ENCODE measurements at places on chromosomes 11 and 22.

GRCh38 chr22:33962409-33962808 is 42.1 kb upstream of the LARGE1 start:
- DNase-seq: no peak

GRCh38 chr11:78562398-78562797 is 12.3 kb downstream of the NARS2 start:
- no peak for DNase-seq

DNA sequence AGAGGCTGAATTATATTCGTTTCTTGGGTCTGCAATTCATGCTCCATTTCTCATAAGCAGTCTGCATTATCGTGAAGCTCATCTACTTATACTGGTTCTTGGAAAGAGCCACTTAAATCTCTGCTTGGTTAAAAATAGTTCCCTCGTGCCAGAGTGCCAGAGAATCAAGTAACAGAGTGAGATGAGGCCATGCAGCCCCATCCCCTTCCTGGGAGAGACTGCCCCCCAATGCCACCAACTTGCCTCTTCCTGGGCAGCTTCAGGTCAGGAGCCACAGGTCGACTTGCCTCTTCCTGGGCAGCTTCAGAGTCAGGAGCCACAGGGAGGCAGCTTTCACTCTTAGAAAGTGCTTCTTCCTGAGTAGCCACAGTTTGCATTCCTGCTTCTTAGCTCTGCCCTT is 223.9 kb upstream of the ZBED5 start:
- no peak for DNase-seq

DNA sequence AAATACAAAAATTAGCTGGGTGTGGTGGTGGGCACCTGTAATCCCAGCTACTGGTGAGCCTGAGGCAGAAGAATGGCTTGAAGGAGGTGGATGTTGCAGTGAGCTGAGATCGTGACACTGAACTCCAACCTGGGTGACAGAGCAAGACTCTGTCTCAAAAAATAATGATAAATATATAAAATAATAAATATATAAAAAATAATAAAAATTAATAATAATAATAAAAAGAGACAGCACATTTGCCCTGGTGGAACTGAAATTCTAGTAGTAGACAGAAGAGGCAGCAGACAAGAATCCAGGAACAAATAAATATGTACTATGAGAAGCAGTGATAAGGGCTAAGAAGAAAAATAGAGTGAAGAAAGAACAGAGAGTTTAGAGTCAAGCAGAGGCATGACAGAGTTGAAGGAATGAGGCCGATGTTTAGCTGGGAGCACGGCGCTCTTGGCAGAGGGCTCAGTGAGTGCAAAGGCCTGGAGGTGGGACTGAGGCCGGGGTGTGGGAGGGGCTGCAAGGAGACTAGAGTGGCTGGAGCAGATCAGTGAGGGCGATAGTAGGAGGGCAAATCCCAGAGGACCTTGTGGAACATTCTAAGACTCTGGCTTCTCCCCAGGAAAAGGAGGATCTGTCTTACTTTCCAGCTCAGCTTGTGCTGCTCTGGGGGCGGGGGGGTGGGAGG is 410.3 kb downstream of the MN1 start:
- DNase-seq: no peak

- DNase-seq: no peak
Observed at GRCh38 chr11:122209619-122210366, 93.8 kb upstream of the BLID start.

- DNase-seq: no peak
Observed at GRCh38 chr11:10584071-10584501, 15.6 kb upstream of the LYVE1 start.

DNA sequence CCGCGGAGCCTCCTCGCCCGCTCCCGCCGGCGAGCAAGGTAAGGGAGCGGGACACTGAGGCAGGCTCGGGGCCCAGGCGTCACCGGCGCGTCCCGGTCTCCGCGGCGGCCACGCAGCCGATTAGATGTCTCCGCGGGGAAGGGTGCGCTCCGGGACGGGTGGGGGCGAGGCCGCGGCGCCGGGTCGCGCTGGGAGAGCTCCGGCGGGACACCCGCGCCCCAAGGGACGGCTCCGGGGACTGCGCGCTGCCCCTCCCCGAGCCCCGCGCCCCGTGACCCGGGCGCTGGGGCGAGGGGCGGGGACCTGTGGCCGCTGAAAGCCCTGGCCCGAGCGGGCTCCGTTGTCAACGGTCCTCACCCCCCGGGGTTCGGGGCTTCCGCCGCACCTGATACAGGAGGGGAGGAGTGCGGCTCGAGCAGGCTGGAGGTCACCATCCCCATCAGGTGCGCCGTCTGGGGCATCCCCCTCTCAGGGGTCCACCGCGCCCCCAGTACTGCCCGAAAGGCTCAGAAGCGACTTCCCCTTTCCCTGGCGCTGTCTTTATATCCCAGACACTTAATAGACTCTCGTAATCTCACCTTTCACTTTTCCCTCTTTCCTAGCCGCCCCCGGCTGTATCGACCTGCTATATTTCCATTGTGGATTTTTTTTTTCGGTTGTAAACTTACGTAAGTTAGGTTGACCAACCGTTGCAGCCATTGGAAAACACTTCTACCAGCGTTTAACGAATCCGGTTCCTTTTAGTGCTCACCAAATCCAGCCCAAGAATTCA is 573 bp downstream of the PPFIA1 start:
- DNase-seq: peak; percentile 50

DNA sequence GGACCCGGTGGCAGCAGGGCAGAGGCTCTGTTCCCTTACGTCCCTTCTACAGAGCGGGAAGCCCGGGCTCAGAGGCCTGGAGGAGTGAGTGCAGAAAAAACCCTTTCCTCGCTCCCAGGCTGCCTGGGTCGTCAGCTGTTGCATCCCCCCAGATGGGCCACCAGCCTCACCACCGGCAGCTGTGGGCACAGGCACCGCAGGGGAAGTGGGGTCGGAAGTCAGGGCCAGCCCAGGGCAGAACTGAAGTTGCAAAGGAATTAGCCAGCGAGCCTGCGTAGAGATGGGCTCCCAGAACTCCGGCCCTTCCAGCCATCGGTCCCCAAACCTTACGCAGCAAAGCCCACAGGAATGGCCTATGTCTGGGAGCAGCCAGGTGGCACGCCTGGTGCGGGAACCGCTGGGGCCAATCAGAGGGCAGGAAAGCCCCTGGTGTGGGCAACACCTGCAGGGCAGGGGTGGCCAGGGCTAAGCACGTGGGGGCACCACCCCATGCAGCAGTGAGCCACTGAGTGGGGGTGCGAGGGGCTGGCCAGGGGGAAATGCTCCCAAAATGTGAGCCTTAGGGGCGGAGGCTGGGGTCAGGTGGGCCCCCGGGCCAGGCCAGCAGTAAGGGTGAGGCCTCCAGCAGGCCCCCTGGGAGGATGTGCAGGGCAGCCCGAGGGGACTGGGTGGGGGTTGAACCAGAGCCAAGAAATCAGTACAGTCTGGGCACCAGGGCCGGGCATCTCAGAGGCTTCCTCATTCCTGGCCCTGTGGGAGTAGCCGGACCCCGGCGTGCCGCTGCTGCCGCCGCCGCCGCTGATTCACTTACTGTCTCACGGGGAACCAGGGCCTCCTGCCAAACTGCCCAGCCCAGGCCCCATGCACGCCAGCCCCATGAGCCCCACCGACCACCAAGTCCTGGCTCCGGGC is 58.2 kb downstream of the WNT7B start:
- no peak for DNase-seq

GRCh38 chr11:16191212-16191867 is 165.0 kb downstream of the SOX6 start:
- DNase-seq: peak; percentile 7

DNA sequence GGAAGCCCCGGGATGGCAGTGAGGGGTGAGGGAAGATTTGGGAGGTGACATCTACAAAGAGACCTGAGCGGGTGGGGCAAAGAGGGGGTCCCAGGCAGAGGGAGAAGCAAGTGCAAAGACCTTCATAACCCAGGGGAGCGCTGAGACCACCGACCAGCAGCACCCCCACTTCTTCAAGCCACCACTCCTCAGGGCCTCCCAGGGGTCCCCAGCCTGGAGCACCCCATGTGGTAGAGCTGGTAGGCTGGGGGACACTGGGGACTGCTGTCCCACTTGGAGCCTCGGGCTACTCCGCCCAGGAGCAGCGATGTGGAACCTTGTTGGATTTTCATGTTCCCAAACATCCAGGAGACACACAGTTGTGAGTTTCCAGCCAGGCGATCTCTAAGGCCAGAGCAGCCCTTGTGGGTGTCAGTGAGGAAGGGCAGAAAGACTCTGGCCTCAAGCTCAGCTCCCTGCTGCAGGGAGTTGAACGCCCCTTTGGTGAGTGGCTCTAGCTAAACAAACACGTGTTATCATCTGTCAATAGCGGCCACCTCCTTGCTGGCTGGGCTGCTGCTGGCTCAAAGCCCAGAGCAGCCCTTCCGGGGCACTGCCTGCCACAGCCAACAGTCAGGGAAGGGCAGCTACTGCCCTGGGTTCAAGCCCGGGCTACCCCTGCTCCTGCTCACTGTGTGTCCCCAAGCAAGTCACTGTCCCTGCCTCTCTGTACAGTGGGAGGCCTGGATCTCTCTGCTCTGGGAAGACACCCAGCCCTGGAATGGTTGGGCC is 25.7 kb upstream of the CHKA start:
- no peak for DNase-seq

- DNase-seq: no peak
Observed at GRCh38 chr11:131944736-131945135, 574.3 kb downstream of the NTM start.

DNA sequence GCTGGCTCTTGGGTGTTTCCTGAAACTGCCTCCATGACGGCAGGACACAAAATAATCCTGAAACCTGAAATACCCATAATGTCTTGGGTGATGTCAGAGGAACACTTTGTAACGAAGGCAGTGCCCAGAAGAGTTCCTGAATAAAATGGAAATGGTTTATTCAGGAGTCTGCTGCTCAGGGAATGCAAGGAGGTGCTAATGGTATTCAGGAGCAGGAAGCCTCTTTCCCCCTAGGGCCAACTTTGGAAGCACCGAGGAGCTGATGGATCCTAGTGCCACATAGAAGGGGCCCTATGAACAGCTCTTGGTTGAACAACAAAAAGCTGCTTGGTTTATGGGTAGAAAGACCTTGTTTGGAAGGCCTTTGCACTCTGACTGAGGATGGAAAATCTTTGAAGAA is 15.5 kb downstream of the TREH start:
- DNase-seq: no peak

DNA sequence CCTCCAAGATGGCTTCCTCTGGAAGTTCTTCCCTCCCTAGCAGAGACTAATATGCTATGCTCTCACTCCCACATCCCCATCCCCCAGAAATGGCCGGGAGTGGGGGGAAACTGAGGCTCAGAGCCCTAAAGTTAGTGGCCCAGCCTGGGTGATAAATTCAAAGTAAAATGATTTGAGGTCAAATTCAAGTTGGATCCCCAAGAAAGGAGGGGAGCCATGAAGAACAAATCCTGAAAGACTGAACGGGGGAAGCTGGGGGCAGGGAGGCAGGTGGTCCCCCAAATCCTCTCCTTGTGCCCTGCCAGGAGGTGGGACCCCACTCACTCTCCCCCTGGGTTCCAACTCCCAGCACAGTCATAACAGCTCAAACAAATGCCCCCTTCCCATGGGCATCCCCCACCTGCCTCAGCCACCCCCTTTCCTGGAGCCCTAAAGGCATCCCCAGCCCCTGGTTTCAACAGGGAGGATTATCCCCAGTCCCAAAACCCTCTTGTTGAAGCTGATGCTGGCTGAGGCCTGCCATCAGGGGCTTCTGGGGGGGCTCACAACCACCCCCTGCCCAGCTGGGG is 1.1 kb downstream of the CBX6 start:
- DNase-seq: no peak

DNA sequence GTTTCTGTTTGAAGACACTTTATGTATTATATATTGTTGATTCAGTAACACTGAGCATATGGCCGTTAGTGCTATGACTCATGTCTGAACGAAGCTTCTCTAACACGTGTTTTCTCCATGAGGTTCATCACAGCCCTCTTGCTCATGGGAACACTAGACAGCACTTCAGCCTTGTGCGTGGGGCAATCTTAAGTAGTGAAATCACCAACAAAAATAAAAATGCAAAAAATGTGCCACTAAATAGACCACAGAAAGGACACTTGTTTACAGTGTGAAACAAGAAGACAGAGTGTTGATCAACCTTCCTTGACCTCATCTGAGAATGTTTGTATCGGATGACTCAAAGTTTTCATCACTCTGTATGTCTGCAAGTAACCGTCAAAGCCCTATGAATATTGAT is 94.5 kb downstream of the FDX1 start:
- no peak for DNase-seq

GRCh38 chr11:60165951-60166350 is 16.9 kb downstream of the MS4A6A start:
- DNase-seq: no peak

DNA sequence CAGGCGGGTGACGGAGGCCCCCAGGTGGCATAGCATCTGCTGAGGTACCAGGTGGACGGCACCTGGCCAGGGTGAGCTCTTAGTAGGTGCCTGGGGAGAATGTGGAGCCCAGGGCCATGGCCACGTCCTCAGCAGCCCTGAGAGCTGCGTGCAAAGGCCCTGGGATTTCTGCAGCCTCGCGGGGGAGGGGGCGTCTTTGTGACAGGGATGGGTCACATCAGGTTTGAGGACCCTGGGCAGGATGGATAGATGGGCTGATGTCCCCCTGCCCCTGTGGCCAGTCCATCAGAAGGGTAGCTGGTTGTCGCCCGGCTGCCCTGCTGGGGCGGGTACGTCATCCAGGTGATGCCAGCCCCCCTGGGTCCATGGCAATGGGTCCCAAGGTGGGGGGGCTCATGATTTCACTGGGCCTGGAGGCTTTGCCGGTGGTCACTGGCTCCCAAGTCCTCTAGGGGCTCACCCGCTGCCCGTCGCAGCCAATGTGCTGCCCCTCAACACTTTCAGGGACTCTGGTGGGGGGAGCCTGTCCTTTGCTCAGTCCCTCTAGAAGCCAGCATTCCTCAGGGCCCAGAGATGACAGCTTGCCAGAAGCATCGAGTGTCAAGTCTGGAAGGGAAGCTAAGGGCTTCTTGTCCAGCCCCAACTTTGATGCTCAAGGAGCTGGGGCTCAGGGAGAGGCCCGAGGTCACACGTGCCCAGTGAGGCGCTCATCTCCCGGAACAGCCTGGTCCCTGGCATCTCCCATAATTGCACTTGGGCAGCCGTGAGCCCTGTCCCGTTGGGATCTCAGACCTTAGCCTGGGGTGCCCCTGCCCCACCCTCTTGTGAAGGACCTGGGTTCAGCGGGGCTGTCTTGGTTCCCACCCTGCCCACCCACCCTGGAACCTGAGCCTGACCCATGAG is 777 bp downstream of the TBX10 start:
- DNase-seq: no peak

DNA sequence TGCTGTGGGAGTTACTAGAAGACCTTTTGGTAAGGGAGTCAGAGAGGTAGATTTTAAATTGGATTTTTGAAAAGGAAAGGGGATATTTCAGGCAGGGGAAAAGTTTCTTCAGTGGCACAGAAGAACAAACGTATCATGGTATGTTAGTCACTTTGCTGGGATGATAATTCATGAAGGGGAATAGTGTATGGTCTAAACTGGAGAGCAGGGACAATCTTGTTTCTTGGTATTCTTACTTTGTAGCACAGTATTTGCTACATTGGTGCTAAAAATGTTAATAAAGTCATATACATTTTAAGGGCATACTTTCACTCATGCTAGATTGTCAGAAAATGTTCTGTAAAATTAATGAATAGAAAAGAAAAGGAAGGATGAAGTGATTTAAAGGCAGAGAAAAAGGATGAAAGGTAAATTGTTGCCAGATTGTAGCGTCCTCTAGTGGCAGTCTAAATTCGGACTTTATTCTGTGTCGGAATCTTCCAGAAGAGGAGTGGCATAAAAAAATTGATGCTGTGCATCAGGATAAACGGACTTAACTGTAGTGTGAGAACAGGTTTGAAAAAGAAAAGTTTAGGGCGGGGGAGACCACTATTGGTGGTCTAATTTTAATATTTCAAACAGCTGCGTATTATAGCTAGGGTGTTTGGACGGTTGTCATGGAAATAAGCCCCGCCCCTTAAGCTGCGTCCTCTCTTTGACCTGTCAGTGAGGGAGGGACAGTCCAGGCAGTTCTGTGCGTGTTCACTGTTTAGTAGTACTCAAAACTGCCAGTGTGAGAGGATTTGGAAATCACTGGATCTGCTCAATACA is at the start of gene BCO2:
TSS of gene BCO2 (plus strand) at position 724 of the 810 bp plus-strand sequence. CDS start 90 bp downstream, outside the sequence.
- DNase-seq: peak; percentile 52
